Left ventricle myocardium inferior (tissue), 1 donor: ENCODE measurements at places on chromosomes 5 and 9. TPM values are rescaled to one million over a fixed set of nuclear protein-coding genes. Genes with fewer than 3 reads are reported as not detected.

- DNase-seq, result no peak
These were observed 664.3 kb upstream of the EDIL3 start for GRCh38 chr5:85049020-85049419.

- no peak for DNase-seq
These were observed 196.2 kb downstream of the RGS3 start for GRCh38 chr9:113659740-113660139.

SLC34A1 gene
- not detected for total RNA-seq

ANKRD18A gene
- total RNA-seq, result 2.6 TPM

CDO1 gene
- total RNA-seq, result 6.8 TPM

PCDHGA2 gene
- 7.8 TPM for total RNA-seq

ACTBL2 gene
- total RNA-seq, result not detected
